ENCODE measurements at places on chromosomes 2 and 18.

GRCh38 chr2:145740302-145740701 lies 1220.4 kb upstream of the ZEB2 start:
- no peak for DNase-seq

GRCh38 chr2:33205693-33206434 lies 259.1 kb downstream of the LTBP1 start:
- no peak for DNase-seq

DNA sequence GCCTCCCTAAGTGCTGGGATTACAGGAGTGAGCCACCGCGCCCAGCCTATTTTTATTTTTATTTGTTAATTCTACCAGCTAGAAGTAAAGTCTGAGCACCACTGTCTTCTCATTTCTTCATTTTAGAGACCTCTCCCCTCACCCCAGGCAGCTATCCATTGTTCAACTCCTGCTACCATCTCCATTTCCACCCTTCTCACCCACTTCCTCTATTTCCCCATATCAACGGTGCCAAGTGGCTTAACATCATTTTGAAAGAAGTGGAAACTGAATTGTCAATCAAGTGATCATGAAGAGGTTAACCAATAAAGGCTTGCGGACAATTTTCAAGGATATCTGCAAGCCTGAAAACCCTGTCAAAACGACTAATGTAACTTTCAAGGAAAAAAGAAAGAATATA lies 323.1 kb downstream of the NBAS start:
- DNase-seq = no peak

DNA sequence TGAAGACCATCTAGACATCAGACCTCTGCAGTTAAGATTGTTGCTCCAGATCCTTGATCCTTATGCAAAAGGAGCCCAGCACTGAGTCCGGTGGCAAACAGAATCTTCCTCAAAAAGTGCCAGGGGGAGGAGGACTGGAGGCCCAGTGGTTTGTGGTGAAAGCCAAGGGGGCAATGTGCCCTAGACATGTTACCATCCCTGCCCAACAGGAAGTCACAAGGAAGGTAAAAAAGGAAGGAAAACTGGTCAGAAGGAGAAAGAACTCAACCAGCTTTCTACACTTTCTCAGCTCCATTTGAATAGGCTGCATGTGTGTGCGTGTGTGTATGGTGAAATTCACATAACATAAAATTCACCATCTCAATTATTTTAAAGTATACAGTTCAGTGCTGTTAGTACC lies 25.0 kb upstream of the KDM3A start:
- no peak for DNase-seq

DNA sequence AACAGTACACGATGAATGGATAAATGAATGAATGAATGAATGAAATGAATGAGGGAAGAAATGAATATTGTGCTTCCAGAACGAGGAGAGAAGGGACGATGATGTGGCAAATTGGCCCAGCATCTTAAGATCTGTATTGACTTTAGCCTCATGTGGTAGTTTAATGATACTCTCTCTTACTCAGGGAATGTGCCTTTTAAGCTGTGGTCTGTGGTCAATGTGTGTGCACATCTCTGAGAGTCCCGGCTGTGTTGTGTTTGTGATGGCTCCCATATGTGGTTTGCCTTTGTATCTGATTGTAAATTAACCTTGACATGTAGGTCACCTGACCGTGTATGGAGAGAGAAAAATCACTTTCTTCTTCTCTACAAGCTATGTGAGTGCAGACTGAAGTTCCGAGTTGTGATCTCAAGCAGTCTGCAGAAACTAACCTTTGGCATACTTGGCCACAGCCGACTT lies 91.2 kb downstream of the NEDD4L start:
- DNase-seq = no peak

DNA sequence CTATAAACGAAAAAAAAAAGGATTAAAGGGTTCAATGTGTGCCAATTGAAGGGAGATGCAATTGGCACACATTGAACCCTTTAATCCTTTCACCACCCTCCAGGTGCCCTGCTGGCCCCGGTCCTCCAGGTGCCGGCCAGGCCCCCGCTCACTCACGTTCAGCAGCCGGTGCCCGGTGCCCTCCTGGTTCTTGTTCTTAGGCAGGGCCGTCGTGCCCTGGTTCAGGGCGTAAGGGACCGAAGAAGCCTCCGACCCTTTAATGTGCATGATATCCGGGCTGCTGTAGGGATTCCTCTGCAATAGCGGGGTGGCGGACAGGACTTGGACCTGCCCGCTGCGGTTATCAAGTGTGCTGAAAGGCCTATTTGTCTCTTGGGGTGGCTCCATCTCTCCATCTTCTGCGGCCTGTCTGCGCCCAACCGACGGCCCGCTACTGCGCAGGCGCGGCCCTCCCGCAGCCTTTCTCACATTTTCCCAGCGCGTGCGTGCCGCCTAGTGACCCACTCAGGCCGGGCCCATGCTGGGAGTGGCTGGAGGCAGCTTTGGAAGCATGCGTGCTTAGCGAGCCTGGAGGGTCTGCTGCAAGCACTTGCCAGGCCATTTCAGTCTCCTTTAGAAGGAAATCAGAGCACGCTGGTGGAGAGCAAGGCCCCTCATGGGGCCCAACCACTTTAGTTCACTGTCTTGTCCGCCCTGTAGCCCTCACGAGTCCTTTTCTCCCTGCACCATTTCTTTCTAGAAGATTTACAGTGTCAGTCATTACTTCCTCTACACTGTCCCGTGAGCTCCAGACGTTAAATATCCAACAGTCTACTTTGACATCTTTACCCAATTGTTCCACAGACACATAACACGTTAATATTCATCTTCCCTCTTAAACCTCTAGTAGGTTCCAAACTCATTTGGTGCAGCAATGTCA lies 24.3 kb downstream of the TMEM237 start:
- DNase-seq = peak; percentile 30
